Gastroesophageal sphincter (tissue), 4 donors: ENCODE measurements at places on chromosomes 1 and 21. TPM values are rescaled to one million over a fixed set of nuclear protein-coding genes. Genes with fewer than 3 reads are reported as not detected.
A peak's percentile ranks its signal among the peaks of the same experiment; 100 is the strongest.

Gene CACNA1E
- total RNA-seq: 0.16 TPM

Gene TTC24
- total RNA-seq: not detected

- no peak for ATAC-seq
Observed at GRCh38 chr1:4733446-4734177, 79.2 kb downstream of the AJAP1 start.

- ATAC-seq: no peak
Observed at GRCh38 chr1:207789792-207790787, 38.2 kb downstream of the CD46 start.

GRCh38 chr1:100325415-100326324, 26.6 kb upstream of the CDC14A start:
- ATAC-seq: no peak

DNA sequence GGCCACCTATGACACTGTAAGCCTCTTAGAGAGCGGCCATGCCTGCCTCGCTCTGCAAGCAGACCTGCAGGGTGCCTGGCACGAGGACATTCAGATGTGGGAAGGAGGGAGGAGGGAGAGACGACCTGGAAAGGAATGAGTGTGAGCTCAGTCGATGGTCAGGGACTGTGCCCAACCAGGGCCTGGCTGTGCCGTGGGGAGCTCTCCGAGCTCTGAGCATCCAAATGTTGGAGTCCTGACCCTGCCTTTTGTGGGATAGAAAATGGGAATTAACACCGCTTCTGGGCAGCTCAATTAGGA, 7.3 kb downstream of the CSTB start:
- ATAC-seq: no peak

Gene HAPLN2
- total RNA-seq: 0.77 TPM

Gene RASAL2
- 27.4 TPM for total RNA-seq

Gene SPRR2G
- not detected for total RNA-seq

GRCh38 chr1:119818181-119818580, 6.9 kb upstream of the REG4 start:
- no peak for ATAC-seq

- no peak for ATAC-seq
Observed at GRCh38 chr1:106223213-106223612, 833.3 kb upstream of the PRMT6 start.

DNA sequence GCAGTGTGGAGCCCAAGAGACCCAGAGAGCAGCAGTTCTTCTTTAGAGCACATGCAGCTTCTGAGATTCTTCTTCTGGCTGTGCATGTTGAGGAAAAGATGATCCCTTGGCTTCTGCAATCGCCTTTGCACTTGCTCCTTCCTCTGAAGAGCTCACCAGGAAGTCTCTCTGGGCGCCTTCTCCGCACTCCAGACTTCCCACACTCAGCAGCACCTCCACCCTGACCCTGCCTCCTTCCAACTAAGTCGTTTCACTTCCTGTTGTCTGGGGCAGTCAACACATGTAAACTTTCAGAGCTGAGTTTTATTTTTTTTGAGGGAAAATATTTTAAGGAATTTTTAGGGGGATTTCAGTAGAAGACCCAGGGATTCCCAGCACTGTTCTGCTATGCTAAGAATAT, 73.4 kb upstream of the F3 start:
- no peak for ATAC-seq

Gene OR10T2
- total RNA-seq: not detected

Gene CYP4Z1
- 1.1 TPM for total RNA-seq

- no peak for ATAC-seq
Observed at GRCh38 chr1:183652107-183652506, 1.0 kb downstream of the APOBEC4 start.

DNA sequence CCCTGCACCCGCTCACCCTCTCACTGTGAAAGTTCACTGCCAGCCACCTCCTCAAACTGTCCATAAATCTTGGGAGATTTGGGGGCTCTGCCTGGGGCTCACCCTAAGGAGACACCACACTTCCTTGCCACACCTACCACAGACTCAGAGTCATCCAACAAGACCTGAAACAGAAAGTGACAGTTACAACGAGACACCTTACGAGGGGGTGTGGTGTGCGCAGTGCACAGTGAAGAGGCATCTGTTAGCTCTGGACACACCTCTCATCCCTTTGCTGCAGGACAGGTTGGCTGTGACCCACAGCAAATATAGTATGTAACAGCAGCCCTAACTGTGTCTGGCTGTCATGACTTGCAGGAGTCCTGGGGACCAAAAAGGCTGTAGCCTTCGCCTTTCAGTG, 190.2 kb downstream of the NR5A2 start:
- ATAC-seq: no peak

Gene TMPRSS2
- total RNA-seq: 0.62 TPM

- ATAC-seq: no peak
Observed at GRCh38 chr1:51784997-51785421, 93.5 kb downstream of the NRDC start.

Gene FAM110D
- 12.5 TPM for total RNA-seq

- ATAC-seq: no peak
Observed at GRCh38 chr1:109484519-109484975, 842 bp downstream of the ATXN7L2 start.

Gene SLC39A1
- 115 TPM for total RNA-seq

Gene RNU1-2
- total RNA-seq: under 0.01 TPM

GRCh38 chr1:22889213-22889827, 83.3 kb downstream of the LACTBL1 start:
- ATAC-seq: no peak

GRCh38 chr1:26277719-26278118, 2.2 kb upstream of the SH3BGRL3 start:
- no peak for ATAC-seq

Gene ACTN2
- 14.1 TPM for total RNA-seq

DNA sequence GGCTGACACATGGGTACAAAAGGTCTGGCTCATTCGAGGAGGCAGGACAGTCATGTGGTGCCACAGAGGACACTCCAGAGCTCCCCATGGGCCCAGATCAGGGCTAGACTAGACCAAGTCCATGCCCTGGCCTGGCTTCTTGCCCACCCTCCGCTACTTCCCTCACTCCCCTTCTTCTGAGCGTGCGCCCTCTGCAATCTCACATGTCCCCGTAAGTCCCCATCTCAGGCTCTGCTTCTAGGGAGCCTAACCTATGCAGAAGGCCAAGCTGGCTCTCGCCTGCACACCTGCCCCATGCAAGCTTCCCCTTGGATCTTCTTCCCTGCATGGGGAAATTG, 553.6 kb downstream of the PTPRU start:
- no peak for ATAC-seq

DNA sequence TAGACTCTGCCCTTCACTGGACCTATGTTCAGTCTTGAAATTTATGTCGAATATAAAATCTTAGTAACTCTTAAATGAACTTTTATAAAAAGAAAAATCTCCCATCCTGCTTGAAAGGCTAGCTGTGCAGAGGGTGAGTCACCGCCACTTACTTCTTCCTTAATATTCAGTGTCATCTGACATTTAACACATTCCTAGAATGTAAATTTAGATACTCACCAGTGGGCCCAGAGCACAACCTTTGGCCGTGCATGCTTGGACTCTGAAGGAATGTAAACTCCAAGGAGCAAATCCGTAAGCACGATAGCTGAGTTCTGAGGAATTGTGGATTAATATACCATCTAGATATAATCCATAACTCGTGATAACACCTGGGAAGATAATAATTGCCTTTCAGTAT, 403.3 kb downstream of the KCTD3 start:
- ATAC-seq: no peak

Gene MAP10
- total RNA-seq: 1.6 TPM

DNA sequence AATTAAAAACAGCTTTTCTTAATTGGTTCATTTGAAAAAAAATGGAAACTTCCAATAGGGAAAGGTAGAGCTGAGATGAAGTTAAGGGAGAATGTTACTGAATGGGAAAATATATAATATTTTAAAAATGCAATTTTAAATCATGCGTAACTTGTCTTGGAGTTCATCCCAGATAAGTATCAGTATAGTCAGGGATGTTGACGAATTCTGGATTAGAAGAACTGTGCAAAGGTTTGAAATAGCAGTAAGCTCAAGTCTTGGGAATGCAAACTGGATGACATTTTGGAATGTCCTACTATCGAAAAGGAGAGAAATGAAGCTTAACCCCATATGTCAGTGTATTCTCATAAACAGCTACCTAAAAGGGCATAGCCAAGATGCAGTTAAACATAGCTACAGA, 4.0 kb upstream of the ST6GALNAC3 start:
- no peak for ATAC-seq

Gene REN
- not detected for total RNA-seq

DNA sequence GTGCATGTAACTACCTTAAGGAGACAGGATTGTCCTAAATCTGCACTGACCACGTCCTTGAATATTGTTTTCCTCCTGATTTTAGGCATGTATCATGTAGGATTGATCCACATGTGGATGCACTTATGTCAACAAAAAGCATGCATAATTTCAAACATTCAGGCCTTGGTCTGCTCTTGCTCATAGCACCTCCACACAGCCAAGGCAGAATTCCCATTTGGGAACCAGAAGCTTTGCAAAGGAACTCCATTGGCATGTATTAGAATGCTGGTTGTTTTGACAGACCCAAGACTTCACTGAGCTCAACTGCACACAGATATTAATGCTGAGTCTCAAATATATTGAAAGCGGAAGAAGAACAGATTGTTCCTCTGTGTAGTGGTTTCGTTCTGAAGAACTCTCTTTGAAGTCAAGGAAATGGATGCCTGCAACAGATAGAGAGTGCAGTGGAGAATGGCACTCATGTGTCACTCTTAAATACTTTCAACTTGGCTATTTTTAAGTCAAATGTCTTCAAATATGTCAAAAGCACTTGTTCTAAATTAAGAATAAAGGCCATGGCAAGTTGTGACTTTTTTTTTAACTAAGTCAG, 387.6 kb downstream of the LTN1 start:
- ATAC-seq: no peak

DNA sequence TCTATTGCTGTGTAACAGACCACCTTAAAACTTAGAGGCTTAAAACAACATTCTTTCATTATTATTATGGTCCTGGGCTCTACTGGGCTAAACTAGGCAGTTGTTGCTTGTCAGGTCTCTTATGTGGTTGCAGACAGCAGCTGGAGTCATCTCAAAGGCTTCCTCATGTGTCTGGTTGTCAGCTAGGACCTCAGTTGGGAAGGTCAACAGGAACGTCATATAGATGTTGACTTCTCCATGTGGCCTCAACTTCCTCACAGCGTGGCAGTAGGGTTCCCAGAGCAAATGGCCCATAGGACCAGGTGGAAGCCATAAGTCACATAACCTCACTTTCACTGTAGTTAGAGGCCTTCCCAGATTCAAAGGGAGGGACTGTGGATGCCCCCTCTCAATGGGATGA, 15.4 kb upstream of the MEF2D start:
- ATAC-seq: no peak

- ATAC-seq: no peak
Observed at GRCh38 chr1:21550866-21551475, 41.7 kb downstream of the ALPL start.

- ATAC-seq: no peak
Observed at GRCh38 chr1:174659823-174660222, 212.1 kb downstream of the GPR52 start.

GRCh38 chr21:36807422-36807928, 108.6 kb downstream of the SIM2 start:
- no peak for ATAC-seq

- peak; percentile 45 for ATAC-seq
Observed at GRCh38 chr21:33403786-33404585, 773 bp downstream of the IFNGR2 start.

Gene PLPPR4
- total RNA-seq: 1.1 TPM

DNA sequence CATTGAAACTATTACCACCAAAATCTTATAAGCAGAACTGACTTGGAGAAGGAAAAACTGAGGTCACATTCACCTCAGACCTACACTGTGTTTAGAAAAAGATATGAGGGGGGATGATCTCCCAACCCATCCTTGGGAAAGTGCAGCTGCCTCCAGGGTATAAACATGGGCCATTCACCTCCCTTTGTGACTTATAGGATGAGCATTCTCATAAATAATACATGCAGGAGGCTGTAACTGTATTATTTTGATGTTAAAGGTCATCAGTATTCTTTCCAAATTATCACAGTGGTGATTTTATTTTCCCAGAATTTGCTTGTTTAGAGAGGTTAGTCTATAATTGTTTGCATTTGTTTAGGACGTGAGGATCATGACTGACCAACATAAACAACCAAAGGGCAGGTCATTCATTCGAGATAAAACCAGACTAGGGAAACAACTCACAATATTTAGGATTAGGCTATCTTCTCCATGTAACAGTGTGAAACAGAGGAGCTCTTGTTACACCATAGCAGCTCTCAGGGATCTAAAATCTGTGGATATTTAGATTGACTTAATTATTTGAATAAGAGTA, 109.2 kb upstream of the NR5A2 start:
- ATAC-seq: no peak

DNA sequence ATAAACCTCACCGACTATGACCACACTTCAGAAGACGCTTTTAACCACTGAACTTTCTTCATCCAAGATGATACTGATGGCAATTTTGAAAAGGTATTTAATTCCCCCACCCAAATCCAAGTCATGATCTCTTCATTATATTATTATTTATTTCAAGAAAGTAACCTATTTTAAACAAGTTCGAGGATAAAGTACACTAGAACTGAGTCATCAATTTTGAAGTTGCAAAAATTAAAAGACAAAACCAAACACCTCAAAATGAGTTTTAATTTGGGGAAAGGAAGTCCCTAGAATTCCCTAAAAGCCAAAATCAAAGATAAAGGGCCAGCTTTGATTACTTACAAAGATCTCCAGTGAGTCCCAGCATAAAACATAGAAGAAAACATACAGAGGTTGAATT, 55.4 kb upstream of the RAP1GAP start:
- ATAC-seq: no peak

Gene FTCD
- not detected for total RNA-seq

Gene LRIG2
- total RNA-seq: 8.6 TPM

- ATAC-seq: peak; percentile 24
Observed at GRCh38 chr1:205013683-205014367, 29.2 kb upstream of the CNTN2 start.

DNA sequence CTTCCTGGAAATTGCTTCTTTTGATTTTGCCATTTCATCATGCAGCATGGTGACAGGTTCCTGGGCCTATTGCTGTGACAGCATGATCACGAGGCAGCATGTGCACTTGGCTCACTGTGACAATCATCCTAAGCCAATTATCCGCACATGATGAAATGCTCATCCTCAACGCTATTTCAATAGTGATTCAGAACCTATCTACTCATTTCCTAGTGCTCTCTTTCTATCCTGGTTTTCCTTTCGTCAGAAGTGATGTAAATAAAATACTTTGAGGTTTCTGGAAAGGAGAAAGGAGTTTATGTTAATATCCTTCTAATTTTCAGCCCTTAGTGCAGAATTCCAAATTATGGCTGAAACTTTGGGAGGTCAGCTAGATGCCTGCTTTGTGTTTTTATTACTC, 110.6 kb upstream of the ADAMTS5 start:
- ATAC-seq: no peak

GRCh38 chr1:119893238-119893791, 3.0 kb downstream of the ADAM30 start:
- ATAC-seq: no peak

Gene A3GALT2
- 0.67 TPM for total RNA-seq

DNA sequence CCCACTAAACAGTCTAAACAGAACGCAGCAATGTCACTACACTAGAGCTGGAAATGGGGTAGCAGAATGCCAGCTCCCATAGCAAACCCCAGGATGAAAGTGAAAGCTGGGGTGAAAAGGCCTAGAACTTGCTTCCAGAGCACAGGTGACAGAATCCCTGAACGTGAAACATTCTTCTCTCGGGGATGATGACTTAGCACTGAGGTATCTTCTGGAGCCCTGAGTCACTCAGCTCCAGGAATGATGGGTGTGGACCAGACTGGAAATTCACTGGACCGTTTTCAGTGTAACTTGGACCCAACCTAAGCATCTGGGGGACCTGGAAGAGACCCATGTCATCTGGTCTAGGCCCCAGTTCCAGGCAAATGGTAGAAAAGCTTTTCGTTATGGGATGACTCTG, 108.9 kb downstream of the CDC7 start:
- peak; percentile 57 for ATAC-seq

Gene F5
- 3.5 TPM for total RNA-seq

Gene MCOLN2
- 0.45 TPM for total RNA-seq
